ENCODE measurements at places on chromosomes 6 and 20.

DNA sequence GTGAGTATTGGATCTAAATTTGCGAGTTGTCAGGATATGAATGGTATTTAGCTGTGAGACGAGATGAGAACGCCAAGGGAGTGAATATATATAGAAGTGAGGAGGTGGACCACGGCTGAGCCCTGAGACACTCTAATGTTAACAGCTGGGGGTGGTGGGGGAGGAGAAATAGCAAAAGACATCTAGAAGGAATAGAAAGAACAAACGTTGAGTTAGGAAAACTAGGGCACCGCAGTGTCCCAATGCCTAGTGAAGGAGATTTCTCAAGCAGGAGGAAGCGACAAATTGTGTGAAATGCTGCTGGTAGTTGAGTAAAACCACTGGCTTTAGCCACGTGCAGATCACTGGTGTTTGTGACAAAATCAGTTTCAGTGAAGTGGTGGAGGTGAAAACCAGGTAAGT, 56.9 kb downstream of the CD164 start:
- no peak for DNase-seq

GRCh38 chr6:75755704-75756103, 6.7 kb downstream of the MYO6 start:
- DNase-seq: no peak

DNA sequence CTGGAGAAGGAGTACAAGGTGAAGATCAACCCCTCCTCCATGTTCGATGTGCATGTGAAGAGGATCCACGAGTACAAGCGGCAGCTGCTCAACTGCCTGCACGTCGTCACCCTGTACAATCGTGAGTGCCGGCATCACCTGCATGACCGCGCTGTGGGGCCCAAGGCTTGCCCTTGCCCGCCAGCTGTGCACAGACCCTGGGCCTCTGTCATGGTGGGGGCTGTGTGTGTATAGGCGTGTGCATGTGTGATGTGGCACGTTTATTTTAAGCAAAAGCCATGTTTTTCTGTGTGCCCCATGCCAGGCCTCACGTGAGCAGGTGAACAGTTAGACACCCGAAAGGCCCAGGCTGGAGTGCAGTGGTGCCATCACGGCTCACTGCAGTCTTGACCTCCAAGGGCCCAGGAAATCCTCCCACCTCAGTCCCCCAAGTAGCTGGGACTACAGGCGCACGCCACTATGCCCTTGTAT, 36.3 kb downstream of the PYGB start:
- no peak for DNase-seq

DNA sequence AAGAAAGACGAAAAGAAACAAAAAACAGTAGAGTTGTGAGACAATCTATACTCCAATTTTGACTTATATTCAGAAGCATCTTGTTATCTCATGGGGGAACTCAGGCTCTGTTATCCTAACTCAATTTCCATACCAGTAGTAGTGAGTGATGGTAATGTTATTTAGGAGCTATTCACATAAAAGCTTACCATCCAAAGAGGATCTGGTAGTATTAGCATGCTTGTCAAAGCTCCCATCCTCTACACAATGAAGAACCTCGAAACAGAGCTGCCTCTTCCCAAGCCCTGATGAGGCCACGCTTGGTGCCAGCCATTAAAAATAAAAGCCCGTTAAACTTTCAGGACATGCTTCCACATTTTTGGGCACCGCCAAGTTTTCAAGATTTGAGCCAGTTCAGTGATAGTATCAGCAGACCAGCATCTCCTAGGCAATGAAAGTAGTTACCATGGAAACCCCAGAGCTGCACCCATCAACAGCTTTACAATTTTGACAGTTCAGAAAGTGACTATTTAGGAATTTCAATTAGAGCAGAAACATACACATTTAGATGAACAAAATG, 173.3 kb downstream of the CD83 start:
- DNase-seq: no peak

DNA sequence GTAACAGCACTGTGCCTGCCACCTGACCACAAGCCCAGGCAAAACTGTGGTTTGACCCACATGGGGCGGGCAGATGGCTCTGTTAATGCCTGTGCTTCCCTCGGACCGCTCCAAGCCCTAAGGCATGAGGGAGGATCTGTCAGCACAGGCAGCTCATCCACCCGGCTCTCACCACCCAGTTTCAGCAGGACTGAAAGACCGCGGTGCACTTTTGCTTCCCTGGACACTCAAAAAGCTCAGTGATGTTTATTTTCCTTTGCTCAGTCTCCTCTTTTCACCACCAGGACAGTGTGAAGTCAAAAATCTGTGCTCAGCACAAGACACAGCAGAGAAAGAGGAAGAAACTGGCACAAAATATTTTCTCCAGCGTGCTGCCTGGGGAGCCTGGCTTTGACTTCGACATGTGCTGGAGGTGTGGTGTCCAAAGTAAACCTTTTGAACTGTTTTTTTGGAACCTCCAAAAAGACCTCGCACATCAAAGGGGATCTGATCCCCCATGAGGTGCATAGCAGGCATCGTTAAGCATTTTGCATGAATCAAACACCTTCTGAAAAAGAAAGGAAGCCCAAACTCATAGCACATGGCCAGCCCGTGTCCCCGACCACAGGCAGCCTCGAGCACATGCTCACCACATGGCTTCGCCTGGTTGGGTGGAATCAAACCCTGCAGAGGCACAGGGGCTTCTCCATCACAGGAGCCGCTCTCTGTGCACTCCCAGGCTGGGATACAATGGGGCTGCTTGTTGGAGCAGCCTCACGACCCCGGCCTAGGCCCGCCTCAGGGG, 441.7 kb upstream of the JARID2 start:
- no peak for DNase-seq

DNA sequence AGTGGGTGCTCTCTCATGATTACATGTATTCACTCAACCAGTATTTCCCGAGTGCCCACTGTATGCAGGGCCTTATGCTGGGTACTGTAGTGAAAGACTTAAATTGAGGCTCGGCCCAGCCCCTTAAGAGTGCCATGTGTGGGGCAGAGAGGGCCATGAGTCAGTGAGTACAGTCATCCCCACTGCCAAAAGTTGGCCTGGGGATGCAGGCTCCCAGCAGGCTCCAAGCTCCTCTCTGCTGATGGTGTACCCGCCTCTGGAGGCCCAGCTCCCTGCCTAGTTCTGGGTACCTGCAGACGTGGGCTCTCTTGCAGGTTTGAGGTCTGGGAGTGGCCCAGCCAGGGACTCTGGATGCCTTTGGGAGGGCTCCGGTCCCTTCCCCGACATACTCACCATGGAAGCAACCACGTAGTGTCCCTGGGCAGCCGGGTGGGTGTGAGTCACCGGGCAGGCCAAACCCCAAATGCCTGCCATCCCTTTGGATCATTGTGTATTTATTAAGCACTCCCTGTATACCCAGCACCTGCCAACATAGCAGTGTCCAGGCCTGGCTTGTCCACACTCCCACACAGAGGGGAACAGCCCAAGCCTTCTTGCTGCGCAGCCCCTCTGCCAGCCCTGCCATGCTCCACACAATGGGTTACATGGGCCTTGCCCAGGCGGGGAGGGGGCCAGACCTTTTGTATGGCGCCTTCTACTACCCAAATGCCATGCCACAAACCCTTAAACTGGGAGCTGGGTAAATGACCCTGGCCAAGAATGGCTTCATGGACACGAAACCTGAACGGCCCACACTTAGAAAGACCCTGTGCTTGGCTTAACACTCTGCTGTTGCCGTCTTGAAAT, 153.6 kb downstream of the VEGFA start:
- DNase-seq: no peak

DNA sequence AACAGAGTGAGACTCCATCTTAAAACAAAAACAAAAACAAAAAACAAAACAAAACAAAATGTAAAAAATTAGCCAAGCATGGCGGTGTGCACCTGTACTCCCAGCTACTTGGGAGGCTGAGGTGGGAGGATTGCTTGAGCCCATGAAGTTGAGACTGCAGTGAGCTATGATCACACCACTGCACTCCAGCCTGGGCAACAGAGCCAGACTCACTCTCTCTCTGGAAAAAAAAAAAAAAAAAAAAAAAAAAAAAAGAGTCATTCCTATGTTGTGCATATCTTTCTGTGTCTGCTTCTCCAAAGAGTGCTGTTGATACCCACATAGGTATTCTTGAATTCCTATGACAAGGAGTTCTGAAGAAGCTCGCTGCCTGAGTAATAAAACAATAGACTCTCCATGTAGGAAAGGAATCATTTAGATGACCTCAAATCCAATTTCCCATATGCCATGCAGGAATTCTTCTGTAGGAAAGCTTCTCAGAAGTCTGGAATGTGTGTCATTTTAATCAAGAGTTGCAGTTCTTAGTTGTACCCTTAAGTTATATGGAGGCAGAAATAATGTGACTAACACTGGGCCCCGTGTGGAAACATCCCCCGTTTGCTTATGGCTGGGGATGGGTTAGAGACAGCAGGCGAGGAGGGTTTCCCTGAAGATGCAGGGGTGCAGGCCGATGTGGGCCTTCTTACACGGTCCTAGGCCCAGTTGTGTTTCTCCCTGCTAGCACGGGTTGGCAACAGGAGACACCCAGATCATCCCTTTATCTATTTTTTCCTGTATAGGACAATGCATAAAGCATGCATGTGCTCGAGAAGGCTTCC, 79.4 kb downstream of the ZDHHC14 start:
- DNase-seq: no peak

DNA sequence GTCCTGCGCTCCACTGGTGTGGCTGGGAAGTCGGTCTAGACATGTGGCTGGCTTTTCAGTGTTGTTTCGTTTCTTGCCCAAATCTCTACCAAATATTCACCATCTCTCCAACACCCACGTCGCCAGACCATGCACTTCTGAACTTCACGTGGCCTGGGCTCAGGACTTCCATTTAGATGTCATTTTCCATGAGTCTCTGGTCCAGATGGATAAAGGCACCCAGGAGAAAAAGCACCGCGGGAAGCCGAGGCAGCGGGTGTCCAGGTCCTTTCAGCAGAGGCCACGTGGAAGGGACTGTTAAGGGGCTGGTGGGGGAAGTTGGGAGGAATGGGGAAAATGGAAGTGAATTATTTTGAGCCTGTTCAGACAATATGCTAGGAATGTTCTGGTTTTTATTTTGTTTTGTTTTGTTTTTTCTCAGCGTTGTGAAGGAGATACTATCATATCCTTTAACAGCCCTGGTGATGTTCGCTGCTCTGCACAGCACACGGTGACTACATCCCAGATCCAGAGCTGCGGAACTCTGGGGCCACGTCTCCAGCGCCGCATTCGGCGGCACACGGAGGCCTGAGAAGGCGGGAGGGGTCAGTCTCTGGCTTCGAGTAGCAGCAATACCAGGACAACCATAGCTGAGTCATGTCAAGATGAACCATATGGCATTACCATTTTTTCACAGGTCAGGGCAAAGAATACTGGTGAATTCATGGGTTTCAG, 230.3 kb downstream of the THBS2 start:
- no peak for DNase-seq

- no peak for DNase-seq
Measured at GRCh38 chr6:24064106-24064505, 61.9 kb upstream of the NRSN1 start.

DNA sequence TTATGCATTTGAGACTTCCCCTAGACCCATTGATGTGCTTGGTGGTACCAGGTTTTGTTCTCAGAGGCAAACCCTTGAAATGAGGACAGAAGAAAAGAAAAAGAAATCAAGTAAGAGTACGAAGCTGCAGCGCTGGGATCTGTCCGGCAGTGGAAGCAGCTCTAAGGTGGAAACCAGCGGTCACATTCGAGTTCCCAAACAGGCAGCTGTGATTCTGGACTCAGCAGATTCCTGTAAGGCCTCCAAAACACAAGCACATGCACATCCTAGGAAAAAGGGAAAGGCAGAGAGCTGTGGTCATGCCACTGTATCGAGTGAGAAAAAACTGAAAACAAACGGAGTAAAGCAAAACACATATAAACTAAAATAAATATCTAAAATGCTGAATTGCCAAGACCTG, 4.5 kb downstream of the FAM217B start:
- DNase-seq: no peak

GRCh38 chr6:87870556-87870955, 168.5 kb upstream of the AKIRIN2 start:
- no peak for DNase-seq

DNA sequence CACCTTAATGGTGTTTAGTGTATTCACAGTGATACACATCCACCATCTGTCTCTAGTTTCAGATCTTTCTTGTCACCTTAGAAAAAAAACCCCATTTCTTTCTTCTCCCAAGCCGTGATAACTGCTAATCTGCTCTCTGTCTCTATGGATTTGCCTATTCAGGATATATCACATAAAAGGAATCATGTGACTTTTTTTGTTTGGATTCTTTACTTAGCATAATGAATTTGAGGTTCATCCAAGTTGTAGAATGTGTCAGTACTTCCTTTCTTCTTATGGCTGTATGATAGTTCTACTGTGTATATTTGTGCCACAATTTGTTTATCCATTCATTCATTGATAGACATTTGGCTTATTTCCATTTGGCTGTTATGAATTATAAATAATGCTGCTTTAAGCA, 57.1 kb downstream of the ITCH start:
- DNase-seq: no peak
